CD4-positive, CD25-positive, alpha-beta regulatory T cell (primary cell): ENCODE measurements at places on chromosomes 6 and 20. TPM values are rescaled to one million over a fixed set of nuclear protein-coding genes. Genes with fewer than 3 reads are reported as not detected.

- no peaks in the 10 kb centered on the region for H3K27me3 ChIP-seq
- H3K36me3 ChIP-seq = no peaks in the 10 kb centered on the region
- H3K4me1 ChIP-seq = no peaks in the 10 kb centered on the region
- H3K27ac ChIP-seq = no peak overlapping the region
- no peak overlapping the region for H3K4me3 ChIP-seq
Observed at GRCh38 chr20:24111858-24112257, 123.3 kb upstream of the GGTLC1 start.

SLC12A5 gene
- not detected for polyA plus RNA-seq

- no peaks in the 10 kb centered on the region for H3K36me3 ChIP-seq
- no peak overlapping the region for H3K27ac ChIP-seq
- no peak for DNase-seq
Observed at GRCh38 chr6:14770040-14770439, 475.8 kb upstream of the JARID2 start.

DNA sequence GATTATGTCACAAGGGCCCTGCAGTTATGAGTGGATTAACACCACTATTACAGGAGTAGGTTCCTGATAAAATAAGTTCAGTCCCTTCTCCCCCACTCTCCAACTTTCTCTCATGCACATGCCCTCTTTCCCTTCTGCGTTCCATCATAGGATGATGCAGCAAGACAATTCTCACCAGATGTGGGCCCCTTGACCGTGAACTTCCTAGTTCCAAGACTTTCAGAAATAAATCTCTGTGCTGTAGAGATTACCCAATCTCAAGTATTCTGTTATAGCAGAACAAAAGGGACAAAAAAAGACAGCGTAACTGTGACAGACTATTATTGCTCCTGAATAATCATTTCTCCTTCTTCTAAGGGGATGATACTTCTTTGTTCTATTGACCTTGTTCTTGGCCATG is 33.8 kb upstream of the TMEM244 start:
- H3K4me3 ChIP-seq = no peak overlapping the region
- H3K36me3 ChIP-seq = no peaks in the 10 kb centered on the region
- peaks cover 4% of the 10 kb centered on the region for H3K4me1 ChIP-seq
- no peak for DNase-seq
- H3K27ac ChIP-seq = no peak overlapping the region

AHI1 gene
- 3.4 TPM for polyA plus RNA-seq

DNA sequence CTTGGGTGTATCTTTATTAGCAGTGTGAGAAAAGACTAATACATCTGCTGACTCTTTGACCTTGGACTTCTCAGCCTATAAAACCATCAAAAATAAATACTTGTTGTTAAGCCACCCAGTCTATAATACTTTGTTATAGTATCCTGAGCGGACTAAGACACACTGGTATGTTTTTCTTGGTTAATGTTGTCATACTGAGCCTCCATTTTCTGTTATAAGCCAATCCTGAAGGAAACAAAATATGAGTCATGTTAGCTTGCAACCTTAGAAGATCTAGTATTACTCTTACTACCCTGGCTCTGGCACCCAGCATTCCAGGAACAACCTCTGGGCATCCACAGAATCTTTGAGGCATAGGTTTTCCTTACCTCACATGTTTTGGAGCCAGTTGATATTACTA is 307.2 kb downstream of the FRK start:
- H3K36me3 ChIP-seq = no peaks in the 10 kb centered on the region
- H3K27ac ChIP-seq = no peak overlapping the region
- no peaks in the 10 kb centered on the region for H3K4me1 ChIP-seq
- no peak for DNase-seq
- no peak overlapping the region for H3K4me3 ChIP-seq

- no peak overlapping the region for H3K4me3 ChIP-seq
- H3K27ac ChIP-seq = no peak overlapping the region
- no peaks in the 10 kb centered on the region for H3K27me3 ChIP-seq
Observed at GRCh38 chr6:155047523-155047922, 52.4 kb downstream of the TIAM2 start.

GRCh38 chr20:59829054-59829785 is 104.2 kb downstream of the SYCP2 start:
- H3K27ac ChIP-seq = no peak overlapping the region
- DNase-seq = no peak
- no peak overlapping the region for H3K4me3 ChIP-seq
- no peaks in the 10 kb centered on the region for H3K4me1 ChIP-seq
- no peaks in the 10 kb centered on the region for H3K27me3 ChIP-seq
- H3K36me3 ChIP-seq = no peaks in the 10 kb centered on the region

GRCh38 chr6:52548353-52548713 is 28.5 kb downstream of the TRAM2 start:
- no peaks in the 10 kb centered on the region for H3K4me1 ChIP-seq
- no peaks in the 10 kb centered on the region for H3K27me3 ChIP-seq
- H3K4me3 ChIP-seq = no peak overlapping the region
- H3K36me3 ChIP-seq = peaks cover 2% of the 10 kb centered on the region
- no peak overlapping the region for H3K27ac ChIP-seq

GRCh38 chr6:147285087-147285855 is 81.1 kb downstream of the STXBP5 start:
- peaks cover 3% of the 10 kb centered on the region for H3K4me1 ChIP-seq
- peak overlapping the region; percentile 28 for H3K27ac ChIP-seq
- H3K36me3 ChIP-seq = peaks cover 7% of the 10 kb centered on the region
- H3K27me3 ChIP-seq = no peaks in the 10 kb centered on the region
- H3K4me3 ChIP-seq = no peak overlapping the region
- DNase-seq = no peak

- H3K4me3 ChIP-seq = no peak overlapping the region
- no peak overlapping the region for H3K27ac ChIP-seq
- no peaks in the 10 kb centered on the region for H3K36me3 ChIP-seq
- H3K4me1 ChIP-seq = peaks cover 3% of the 10 kb centered on the region
- no peak for DNase-seq
- H3K27me3 ChIP-seq = no peaks in the 10 kb centered on the region
Observed at GRCh38 chr6:157461000-157461915, 80.3 kb downstream of the ZDHHC14 start.

GRCh38 chr6:35267446-35267845 is 7.9 kb downstream of the ZNF76 start:
- H3K27ac ChIP-seq = no peak overlapping the region
- H3K27me3 ChIP-seq = no peaks in the 10 kb centered on the region
- no peaks in the 10 kb centered on the region for H3K36me3 ChIP-seq
- DNase-seq = no peak
- H3K4me1 ChIP-seq = no peaks in the 10 kb centered on the region

DNA sequence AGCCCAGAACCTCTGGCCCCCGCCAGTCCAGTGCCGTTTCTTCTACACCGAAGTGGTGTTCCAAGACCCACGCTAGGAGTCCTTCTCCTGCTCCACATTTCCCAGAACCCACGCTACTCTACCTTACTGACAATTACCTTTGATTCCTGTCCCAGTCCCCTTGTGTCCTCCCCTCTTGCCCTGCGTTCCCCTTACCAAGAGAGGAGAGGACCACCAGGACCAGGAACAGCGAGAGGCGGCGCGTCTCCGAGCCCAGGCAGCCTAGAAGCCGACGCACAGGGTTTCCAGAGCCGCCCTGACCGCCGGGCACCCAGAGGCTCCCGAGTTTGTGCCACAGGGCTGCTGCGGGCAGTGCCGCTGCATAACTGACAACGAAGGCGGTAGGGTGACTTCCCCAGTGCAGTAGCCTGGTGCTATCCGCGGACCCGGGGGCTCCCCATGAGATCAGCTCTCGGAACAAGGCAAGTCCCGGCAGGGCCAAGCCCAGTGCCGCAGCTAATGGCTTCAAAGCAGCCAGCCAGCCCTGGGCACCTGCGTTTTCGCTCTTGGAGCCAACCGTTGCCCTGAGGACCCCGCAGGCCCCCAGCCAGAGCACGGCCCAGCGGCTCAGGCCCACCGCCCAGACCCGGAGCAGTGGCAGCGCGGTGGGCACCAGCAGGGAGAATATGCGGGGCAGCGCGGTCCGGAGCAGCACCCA is 512 bp downstream of the TAP1 start:
- H3K4me3 ChIP-seq = peak overlapping the region; percentile 99
- H3K4me1 ChIP-seq = peaks cover 80% of the 10 kb centered on the region
- peaks cover 46% of the 10 kb centered on the region for H3K36me3 ChIP-seq
- DNase-seq = peak; percentile 49

- H3K36me3 ChIP-seq = no peaks in the 10 kb centered on the region
- peaks cover 5% of the 10 kb centered on the region for H3K4me1 ChIP-seq
- DNase-seq = no peak
- no peak overlapping the region for H3K4me3 ChIP-seq
- H3K27me3 ChIP-seq = no peaks in the 10 kb centered on the region
- no peak overlapping the region for H3K27ac ChIP-seq
Observed at GRCh38 chr6:149118737-149119653, 198.5 kb upstream of the TAB2 start.

SMPDL3A gene
- polyA plus RNA-seq = not detected

SLC22A7 gene
- not detected for polyA plus RNA-seq

PTCHD4 gene
- not detected for polyA plus RNA-seq

GRCh38 chr6:39493174-39493573 is 170.7 kb upstream of the KCNK16 start:
- H3K27me3 ChIP-seq = no peaks in the 10 kb centered on the region
- H3K4me3 ChIP-seq = no peak overlapping the region
